ENCODE measurements at places on chromosomes 11 and 22.

DNA sequence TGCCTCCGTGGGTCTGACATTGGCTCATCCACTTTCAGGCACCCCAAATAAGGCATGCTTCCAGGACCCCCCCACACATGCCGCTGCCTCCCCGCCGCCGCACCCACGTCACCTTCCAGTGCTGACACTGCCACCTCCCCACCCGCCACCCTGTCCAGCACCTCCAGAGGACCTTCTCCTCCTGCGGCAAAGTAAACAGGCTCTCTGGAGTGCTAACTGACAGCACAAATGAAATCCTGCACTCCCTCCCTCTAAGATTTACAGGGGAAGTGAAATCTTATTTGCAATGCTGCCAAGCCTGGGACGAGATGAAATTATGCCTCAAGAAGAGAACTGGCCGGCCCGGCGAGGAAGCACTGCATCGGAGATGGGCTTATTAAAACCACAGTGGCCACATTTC lies 35.3 kb downstream of the MACROD1 start:
- no peak for DNase-seq

DNA sequence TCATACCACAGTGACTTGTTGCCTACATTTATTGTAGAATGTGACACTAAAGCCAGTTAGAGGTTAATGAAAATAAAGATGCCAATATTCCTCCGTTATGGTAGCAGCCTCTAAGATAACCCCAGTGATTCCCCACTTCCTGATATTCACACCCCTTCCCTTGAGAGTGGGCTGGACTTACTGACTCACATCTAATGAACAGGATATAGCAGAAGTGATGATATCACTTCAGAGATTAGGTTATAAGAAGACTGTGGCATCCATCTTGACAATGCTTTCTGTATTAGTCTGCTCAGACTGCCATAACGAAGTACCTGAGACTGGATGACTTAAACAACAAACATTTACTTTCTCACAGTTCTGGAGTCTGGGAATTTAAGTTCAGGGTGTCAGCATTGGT lies 149.6 kb upstream of the MTNR1B start:
- no peak for DNase-seq

- no peak for DNase-seq
These were observed 33.5 kb downstream of the GAB4 start for GRCh38 chr22:16974298-16975084.

- no peak for DNase-seq
These were observed 22.9 kb upstream of the ASPHD2 start for GRCh38 chr22:26406118-26406517.

- no peak for DNase-seq
These were observed 8.8 kb upstream of the UBASH3B start for GRCh38 chr11:122646549-122647340.

GRCh38 chr11:126282361-126282735 lies 545 bp upstream of the TIRAP start:
- no peak for DNase-seq

DNA sequence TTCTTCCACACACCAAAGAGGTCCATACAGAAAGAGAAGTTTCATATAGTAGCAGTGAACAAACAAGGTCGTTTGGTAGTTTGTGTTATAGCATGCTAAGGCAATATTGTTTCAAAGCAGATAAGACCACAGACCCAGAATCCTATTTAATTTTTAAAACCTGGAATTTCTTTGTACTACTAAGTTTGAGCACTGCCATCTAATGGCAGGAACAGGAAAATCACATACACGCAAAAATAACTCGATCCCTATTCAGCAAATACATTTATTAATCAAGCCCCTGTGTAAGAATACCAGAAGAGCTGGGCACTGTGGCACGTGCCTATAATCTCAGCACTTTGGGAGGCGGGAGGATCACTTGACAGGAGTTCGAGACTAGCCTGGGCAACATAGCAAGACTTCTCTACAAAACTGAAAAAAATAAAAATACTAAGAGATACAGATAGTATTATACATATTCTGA lies 2.9 kb upstream of the BTBD10 start:
- DNase-seq: peak; percentile 33

DNA sequence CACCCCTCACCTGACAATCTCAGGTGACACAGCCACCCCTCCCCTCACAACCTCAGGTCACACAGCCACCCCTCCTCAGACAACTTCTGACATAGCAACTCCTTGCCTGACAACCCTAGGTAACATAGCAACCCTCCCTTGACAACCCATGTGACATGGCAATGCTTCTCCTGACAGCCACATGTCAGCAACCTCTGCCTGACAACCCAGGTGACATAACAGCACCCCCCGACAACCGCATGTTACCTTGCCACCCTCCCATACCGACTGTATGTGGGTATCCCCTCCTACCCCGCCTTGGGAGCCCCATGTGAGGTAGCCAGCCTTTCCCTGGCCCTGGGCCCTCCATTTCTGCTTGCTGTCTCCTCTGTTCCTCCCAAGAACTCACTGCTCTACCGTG lies 77.7 kb upstream of the B3GAT1 start:
- DNase-seq: no peak

DNA sequence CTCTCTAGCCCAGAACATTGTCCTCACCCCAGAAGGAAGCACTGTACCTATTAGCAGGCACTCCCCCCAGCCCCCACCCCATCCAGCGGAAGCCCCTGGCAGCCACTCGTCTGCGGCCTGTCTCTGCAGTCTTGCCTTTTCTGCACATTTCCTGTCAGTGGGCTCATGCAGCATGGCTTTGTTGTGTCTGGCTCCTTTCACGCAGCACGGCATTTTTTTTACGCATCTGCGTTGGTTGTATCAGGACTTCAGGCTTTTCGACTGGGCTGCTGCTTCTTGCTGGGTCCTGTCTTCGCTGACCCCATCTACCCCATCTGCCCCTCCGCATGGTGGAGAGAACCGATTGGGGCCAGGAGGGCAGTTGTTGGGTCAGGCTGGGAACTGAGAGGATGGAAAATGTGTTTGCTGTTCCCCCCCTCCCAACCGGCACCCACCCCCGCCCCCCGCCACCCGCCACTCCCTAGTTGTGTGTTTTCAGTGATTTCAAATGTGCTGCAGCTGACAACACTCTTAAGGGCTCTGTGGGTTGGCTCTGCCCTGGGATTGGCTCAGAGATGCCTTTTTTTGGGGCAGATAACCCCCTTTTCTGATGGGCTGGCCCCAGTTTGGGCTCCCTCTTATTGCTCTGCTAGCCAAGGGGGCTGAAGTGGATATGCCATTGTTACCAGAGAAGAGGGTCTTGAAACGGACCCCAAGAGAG lies 110.0 kb downstream of the KIAA1671 start:
- DNase-seq: no peak

DNA sequence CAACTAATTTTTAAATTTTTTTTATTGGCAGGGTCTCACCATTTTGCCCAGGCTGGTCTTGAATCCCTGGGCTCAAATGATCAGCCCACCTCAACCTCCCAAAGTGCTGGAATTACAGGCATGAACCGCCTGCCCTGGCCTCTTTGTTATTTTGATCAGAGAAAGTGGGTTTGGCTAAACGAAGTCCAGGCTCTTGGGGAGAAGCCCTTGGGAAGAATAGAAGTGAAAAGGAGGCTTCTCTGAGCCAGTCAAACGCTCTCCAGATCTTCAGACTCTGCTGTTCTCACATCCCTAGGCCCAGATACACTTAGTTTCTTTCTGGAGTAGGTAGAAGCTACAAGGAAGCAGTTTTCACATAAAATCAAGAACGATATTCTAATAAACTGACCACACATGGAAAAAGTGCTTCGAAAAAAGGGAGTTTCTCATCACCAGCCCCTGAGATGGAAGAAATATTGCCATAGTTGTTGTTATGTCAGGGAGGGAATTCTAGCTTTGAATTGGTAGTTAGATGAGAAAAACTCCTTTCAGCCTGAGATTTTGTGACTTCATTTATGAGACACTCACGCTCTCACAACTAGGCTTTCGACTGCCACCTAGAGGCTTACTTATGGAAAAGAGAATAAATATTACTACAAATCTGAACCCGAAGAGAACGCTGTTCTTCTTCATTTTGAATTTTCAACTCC lies 41.7 kb upstream of the AQP11 start:
- DNase-seq: peak; percentile 70

All from fibroblast of the conjunctiva (primary cell).